ENCODE measurements at places on chromosomes 3 and 15.

DNA sequence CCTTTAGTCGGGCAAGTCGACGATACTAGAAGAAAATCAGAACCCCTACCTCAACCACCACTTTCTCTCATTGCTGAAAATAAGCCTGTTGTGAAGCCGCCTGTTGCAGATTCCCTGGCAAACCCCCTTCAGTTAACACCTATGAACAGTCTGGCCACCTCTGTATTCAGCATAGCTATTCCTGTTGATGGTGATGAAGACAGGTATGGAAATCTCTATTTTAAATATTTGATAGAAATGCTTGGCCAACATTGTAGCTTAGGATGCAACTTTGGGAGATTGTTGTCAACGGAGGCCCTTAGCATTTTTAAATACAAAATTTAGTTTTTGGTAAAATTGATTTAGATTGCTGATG, 3.0 kb downstream of the TSC22D2 start:
- no peak for DNase-seq

DNA sequence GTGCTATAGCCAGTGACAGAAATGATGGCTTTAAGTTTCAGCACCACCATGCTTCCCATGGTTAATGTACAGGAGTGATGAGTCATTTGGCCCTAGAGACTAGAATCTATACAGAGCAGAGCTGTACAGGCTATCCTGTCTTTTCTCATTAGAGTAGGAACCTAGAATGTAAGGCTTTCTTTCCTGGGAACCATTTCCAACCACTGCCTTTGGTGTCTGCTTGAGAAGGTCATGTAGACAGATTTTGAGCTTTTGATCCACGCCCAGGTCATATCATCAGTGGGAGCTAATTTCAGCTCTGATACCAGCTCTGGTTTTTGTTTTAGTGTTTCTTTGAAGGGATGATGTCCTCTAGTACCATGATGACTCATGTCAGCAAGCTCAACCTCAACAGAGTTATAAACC, 543.1 kb downstream of the NTRK3 start:
- peak; percentile 6 for DNase-seq

GRCh38 chr15:94346282-94346681, 114.9 kb downstream of the MCTP2 start:
- DNase-seq, result no peak

- DNase-seq, result peak; percentile 6
Observed at GRCh38 chr3:122921791-122922651, 105.5 kb downstream of the SEMA5B start.

- no peak for DNase-seq
Observed at GRCh38 chr3:56911363-56911762, 109.6 kb upstream of the ARHGEF3 start.

GRCh38 chr15:75161917-75162414, 39.7 kb upstream of the C15orf39 start:
- no peak for DNase-seq

DNA sequence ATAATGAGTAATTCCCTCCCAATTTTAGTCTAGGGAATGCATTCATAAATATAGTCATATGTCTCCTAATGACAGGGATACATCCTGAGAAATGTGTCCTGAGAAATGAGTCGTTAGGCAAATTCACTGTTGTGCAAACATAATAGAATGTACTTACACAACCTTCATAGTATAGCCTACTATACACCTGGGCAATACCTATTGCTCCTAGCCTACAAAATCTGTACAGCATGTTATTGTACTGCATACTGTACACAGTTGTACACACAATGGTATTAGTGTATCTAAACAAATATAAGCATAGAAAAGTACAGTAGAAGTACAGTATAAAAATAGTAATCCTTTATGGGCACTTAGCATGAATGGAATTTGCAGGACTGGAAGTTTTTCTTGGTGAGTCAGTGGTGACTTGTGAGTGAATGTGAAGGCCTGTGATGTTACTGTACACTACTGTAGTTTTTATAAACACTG, 6.6 kb downstream of the DTWD1 start:
- peak; percentile 86 for DNase-seq

DNA sequence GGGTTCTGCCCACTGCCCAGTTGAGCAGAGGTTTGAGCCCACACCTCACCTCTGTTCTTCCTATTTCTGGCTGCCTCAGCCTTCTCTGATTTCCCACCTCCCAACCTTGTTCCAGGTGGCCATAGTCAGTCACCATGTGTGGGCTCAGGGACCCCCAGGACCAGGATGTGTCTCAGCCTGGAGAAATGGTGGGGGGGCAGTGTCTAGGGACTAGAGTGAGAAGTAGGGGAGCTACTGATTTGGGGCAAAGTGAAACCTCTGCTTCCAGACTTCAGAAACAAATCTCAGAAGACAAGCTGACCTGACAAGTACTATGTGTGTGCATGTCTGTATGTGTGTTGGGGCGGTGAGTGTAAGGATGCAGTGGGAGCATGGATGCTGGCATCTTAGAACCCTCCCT, 22.9 kb downstream of the SHF start:
- no peak for DNase-seq

DNA sequence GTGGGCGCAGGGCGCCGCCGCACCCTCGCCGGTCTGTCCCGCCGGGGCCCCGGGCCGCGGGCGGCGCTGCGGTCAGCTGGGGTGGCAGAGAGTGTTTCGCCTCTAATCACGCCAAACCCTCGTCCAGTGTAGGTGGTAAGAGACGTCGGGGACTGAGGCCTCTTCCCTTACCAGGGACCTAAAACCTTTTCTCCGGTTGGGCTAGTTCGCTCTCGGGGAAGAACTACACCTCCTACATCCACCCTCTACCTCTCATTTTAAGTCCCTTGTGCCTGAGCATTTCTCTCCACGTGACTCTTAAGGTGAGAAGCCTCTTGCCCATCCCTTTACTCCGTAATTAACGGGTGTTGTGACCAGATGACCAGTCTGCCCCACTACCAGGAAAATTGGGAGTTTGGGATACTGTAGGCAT, 520 bp downstream of the TMEM42 start:
- peak; percentile 40 for DNase-seq

DNA sequence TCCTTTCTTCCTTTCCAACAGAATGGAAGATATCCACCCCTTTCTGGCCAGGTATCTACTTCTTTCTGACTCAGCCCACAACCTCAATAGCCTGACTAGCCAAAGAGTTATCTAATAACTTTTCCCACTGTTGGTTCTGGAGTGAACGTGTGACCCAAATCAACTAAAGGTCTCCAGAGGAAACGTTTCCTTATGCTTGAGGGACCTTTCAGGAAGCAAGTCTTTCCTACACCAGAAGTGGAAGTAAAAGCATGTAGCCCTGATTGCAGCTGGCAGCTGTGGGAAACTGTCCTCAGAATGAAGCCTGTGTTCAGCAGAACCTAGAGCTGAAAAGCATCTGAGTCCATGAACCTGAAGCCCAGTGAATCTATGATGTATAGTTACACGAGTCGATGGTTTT, 34.7 kb upstream of the PHLDB2 start:
- peak; percentile 72 for DNase-seq

GRCh38 chr15:35209838-35210237, 124.7 kb upstream of the NANOGP8 start:
- peak; percentile 41 for DNase-seq

- DNase-seq, result no peak
Observed at GRCh38 chr15:57502116-57502515, 89.6 kb upstream of the MYZAP start.
